ENCODE measurements at places on chromosomes 2 and 18. TPM values are rescaled to one million over a fixed set of nuclear protein-coding genes. Genes with fewer than 3 reads are reported as not detected.

The AMER3 gene
- total RNA-seq, result not detected

The SLC4A3 gene
- total RNA-seq, result 1.8 TPM

The SLC16A14 gene
- total RNA-seq, result 15.8 TPM

The PARD6G gene
- 7.9 TPM for total RNA-seq

The UGT1A8 gene
- not detected for total RNA-seq

The ADD2 gene
- 10.2 TPM for total RNA-seq

The CCDC121 gene
- 8.0 TPM for total RNA-seq

The ONECUT2 gene
- total RNA-seq, result 0.11 TPM

The SERPINB3 gene
- total RNA-seq, result 0.21 TPM

The RAB27B gene
- 0.11 TPM for total RNA-seq

The CPLX4 gene
- not detected for total RNA-seq

The SKA1 gene
- total RNA-seq, result not detected

The ANKRD30B gene
- not detected for total RNA-seq
